Left renal cortex interstitium (tissue), 4 donors: ENCODE measurements at places on chromosomes 11 and 22. TPM values are rescaled to one million over a fixed set of nuclear protein-coding genes. Genes with fewer than 3 reads are reported as not detected.

Gene LUZP2
- polyA plus RNA-seq: 1.3 TPM

- no peak for DNase-seq
Observed at GRCh38 chr11:109818290-109818689, 274.9 kb upstream of the ZC3H12C start.

Gene PDE2A
- 16.5 TPM for polyA plus RNA-seq

DNA sequence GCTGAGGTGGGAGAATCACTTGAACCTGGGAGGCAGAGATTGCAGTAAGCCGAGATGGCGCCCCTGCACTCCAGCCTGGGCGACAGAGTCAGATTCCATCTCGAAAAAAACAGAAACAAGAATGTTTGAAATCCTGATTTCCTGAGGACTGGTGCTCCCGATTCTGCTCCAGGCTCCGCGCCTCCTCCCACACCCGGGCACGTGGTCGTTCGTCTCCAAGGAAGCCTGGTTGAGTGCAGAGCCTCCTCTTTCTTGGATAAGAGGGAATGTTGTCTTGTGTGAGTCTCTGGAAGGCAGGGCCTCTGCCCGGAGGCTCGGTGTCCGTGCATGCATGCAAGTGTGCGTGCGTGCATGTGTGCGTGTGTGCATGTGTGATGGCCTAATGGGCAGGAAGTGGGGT is 30.1 kb downstream of the BRSK2 start:
- no peak for DNase-seq

- DNase-seq: no peak
Observed at GRCh38 chr22:27139935-27140511, 482.6 kb downstream of the MIAT start.

- no peak for DNase-seq
Observed at GRCh38 chr11:808427-809286, 1.1 kb upstream of the RPLP2 start.

DNA sequence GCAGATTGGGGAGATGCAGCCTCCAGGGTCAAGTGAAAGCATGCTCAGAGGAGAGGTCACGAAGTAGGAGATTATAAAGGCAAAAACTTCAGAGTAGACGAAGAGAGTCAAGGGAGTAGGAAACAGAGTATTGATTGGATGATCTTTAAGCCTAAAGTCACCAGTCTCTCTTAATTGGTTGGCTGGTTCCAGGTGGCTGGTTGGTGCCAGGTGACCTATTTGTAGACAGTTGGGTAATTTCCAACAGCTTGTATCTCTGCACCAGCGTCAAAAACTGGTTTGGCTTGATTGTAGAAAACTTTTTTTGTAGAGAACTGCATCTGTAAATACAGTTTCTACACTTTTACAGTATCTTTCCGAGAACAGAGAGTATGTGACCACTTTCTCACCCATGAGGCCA is 75.7 kb upstream of the CCDC90B start:
- no peak for DNase-seq

DNA sequence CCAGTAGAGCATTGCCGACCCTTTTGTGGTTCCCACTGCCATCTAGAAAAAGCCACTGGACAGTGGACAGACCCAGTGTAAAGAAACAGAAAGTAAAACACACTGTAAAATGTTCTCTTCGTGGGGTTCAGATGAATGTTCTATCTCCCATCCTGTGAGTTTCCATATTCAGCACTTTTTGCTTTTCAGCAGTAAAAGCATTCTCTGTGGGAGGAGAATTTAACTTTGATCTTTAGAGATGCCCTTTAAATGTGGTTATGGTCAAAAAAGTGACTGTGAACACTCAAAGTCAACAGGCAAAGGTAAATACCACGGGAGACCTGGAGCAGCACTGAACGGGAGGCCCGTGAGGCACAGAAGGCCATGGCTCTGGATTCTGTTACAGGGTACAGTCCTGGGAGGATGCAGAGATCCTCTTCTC is 53.9 kb downstream of the FLI1 start:
- no peak for DNase-seq

- no peak for DNase-seq
Observed at GRCh38 chr11:48017831-48018527, 37.6 kb downstream of the PTPRJ start.

- peak; percentile 28 for DNase-seq
Observed at GRCh38 chr11:86869966-86870570, 69.7 kb downstream of the PRSS23 start.

- DNase-seq: no peak
Observed at GRCh38 chr11:76088511-76088910, 117.8 kb downstream of the WNT11 start.

DNA sequence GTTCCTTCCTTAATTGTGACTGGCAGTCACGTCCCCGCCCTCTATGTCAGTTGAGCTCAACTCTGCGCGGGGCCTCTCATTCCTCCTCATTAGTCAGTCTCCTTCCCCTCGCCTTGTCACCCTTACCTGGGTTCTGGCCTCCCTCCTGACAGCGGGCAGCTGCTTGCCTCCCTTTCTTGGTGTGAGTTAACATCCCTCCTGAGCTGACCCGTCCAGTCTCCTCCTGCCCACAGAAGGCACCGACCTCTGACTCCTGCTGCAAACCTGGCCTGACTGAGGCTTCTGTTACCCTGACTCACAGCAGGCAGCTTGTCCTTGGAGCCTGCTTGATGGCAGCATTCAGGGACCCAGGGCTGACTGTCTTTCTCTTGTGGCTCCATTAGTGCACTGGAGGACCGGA is 45.2 kb downstream of the GRIK4 start:
- no peak for DNase-seq

DNA sequence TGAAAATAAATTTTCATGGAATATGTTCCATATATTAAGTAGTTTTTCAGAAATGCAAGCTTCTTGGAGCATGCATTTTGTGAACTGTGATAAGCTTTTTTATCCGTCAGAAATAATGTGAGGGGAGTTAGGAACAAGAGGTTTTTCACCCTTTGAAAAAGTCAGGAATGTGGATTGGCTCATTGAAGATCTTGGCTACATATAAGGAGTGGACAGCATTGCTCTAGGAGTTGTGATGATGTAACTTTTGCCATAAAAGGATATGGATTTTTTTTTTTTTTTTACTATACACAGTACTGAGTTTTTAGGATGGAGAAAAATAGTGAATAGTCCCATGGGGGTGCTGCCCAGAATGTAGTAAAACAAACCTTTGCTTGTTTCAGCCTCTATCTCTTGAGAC is 180.2 kb downstream of the NAV2 start:
- DNase-seq: no peak

DNA sequence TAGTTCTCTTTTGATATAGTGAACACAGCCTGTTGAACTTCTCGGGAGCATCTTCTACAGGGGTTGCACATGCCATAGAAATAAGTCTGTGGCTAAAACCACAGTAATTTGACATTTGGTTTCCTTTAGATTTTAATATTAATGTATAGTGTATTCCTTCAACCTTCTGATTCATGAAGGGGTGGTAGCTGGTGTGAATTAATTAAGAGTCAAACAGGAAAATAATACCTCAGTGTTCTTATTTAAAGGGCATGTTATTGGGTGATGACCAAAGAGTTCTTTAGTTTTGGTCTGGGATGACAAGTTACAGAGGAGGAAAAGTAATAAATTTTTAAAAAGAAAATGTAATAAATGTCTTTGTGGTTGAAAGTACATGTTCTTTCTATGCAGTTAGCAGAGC is 86.8 kb downstream of the PDHX start:
- no peak for DNase-seq

- no peak for DNase-seq
Observed at GRCh38 chr11:133993107-133993506, 36.3 kb upstream of the IGSF9B start.

- no peak for DNase-seq
Observed at GRCh38 chr11:76123248-76123647, 83.1 kb downstream of the WNT11 start.

Gene CCDC73
- 0.33 TPM for polyA plus RNA-seq

- DNase-seq: no peak
Observed at GRCh38 chr11:97948793-97949192, 1072.0 kb upstream of the CNTN5 start.

GRCh38 chr11:58688789-58689503 is 42.8 kb downstream of the GLYAT start:
- no peak for DNase-seq

Gene TBX1
- polyA plus RNA-seq: 0.23 TPM

- no peak for DNase-seq
Observed at GRCh38 chr22:50376085-50376651, 33.0 kb downstream of the PPP6R2 start.

DNA sequence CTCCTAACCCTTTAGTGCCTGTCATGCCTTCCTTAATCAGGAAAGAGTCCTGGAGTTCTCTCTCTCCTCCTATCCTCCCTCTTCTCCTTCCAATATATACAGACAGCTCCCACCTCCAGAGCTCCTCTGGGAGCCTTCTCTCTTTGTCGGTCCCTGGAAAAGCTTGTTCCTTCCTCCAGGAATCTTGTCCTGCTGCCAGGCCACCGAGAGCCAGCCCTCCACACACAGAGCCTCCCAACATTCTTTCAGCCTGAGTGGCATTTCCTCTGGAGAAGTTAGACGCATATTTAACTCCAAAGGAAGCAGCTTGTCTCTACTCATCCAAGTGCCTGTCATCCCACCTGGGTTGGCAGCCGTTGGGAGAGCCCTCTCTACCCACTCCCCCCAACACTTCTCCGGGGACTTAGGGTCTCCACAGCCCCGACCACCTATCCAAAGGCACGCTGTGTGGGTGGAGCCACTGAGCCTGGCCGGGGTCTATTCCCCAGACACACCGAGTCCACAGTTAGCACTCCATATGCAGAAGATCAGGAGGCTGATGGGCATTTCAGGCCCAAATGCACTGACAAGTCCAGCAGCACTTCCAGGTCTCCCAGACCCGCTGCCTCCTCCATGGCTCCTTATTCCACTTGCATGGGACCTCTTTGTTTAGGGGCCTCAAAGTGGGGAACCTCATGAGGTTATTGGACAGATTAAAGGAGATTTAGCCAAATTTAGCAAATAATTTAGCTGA is 31.1 kb downstream of the DKK3 start:
- no peak for DNase-seq

DNA sequence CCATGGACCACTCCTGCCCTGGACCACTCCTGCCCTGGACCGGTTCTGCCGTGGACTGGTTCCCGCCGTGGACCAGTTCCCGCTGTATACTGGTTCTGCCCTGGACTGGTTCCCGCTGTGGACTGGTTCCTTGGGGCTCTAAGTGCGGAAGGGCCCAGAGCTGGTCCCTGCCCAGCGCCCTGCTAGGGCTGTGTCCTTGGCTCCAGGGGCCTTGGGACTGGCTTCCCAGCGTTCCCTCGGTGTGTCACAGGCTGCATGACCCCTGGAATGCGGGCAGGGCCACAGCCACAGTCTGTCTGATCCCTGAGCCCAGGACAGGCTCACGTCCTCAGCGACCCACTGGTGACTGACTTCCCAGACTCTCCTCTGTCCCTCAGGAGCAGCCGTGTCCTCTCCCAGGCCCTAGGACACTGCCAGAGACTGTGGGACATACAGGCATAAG is 412.2 kb downstream of the TBC1D22A start:
- no peak for DNase-seq

DNA sequence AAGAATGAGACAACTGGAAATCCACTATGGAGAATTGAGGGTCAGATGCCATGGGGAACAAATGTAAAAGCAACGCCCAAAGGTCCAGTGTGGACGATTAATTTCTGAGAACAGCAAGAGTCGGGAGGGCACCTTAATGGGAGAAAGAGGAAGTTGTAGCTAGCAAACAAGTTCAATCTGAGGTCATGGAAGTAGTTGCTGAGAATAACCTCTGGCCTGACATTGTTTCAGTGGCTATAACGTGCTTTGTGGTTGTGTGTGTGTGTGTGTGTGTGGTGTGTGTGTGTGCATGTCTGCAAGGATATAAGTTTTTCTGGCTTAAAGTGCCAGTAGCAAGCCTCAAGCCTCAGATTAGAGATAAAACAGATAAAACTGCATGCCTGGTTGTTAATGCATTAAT is 1630.1 kb upstream of the TENM4 start:
- no peak for DNase-seq

DNA sequence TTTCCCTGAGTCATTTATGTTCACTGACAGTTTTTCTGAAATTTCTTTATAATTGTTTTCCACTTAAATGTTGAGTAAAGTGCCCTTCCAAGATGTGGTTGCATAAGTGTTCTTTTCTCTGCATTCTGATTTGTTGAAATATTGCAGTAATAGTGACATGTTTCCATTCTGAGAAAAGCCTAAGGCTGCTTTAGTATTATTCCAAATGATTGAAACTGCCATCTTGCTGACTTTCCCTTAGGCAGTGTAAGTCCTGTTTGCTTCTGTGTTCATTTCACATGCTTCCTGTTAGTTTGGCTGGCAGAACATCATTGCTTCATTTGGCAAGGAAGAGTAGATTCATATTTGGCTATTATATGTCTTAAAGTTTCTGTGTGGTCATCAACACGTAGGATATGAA is 146.5 kb downstream of the ELP4 start:
- DNase-seq: no peak

- DNase-seq: no peak
Observed at GRCh38 chr11:130129922-130130321, 29.7 kb upstream of the ST14 start.

DNA sequence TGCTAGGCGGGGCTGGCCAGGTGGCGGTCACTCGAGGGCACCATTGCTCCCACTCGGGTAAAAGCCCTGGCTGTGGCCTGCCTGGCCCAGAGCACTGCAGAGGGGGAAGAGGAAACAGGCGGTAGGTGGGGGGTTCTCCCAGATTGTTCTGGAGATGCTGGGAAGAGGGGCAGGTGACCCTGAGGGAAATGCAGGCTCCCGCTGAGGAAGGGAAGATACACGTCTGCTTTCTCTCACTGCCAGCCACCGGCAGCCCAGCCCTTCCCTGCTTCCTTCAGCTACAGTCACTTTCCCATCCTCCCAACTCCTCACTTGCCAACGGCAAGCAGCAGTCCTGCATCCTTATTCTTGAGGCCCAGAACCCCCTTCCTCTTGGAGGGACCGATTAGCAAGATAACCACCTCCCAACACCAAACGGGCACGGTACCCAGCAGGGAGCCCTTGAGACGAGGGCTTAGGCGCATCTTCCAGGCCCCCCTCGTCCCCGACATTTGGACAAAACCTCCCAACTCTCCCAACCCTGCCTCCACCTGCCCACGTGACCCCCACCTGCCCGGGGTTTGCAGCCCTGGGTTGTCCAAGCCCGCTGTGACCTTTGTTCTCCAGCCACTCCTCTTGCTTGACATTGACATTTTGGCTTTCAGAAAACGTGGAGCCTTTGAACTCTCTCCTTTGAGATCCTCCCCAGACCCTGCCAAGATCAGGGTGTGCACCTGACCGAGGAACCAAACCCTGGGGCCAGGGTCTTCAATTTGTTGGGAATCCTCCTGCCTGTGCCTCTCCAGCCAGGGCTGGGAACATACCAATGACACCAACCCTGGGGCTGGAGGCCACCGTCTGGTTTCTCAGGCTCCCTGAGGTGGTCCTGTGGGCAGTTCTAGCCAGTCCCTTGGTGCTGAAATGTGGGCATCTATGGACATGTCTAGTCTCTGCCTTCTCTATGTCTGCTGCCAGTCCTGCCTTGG is 48.8 kb upstream of the TTLL12 start:
- DNase-seq: no peak

- DNase-seq: no peak
Observed at GRCh38 chr11:67639438-67639859, at the start of gene TBX10. TBX10 (minus strand) TSS chr11:67639763; CDS start chr11:67639472, 291 bp downstream.

- no peak for DNase-seq
Observed at GRCh38 chr11:118883368-118884071, at the start of gene CXCR5. CXCR5 (plus strand) TSS chr11:118883892; CDS start chr11:118883942, 50 bp downstream.
